ENCODE measurements at places on chromosomes 7 and 10.

DNA sequence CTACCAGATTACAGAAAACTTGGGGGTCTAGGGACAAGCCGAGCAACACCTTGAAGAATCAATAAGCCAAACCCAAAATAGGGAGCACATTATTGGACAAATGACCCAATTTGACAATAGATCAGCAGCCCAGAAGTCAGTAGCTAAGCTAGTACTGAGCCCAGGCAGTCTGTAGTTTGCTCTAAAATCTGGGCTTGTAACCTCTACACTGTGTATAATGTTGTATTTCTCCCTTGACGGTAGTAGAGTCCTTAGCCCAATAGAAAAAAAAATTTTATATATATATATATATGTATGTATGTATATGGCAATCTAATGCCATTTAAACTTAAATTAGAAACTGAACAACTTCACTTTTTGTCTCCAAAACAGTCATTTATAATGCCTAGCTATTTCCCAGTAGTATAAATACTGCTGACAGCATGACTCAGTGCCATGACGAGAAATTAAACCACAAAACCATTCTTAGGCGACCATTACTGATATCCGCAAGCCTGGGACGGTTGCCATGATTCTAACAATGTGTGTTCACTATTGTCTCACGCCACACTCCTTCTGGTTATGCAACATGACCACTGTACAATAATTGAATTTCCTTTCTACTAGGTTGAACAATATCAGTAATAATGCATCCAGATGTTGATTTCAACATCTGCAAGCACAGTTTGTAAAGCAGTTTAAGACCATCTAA lies 110.5 kb downstream of the IPMK start:
- no peak for DNase-seq

DNA sequence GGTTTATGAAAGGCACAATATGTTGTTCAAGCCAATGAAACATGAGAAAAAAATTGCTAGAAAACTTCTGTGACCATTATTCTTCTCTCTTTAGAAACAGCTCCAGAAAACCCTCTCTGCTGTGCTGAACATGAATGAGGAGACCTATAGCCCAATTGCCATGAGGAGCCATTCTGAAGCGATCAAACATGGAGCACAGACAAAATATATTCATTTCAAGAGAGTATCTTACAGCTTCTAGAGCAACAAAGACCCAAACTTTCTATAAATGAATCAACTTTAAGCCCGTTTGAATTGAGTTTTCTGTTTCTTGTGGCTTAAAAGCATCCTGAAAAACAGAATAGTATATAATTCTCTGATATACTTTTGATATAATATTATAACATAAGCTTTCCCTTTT lies 83.4 kb upstream of the UCN3 start:
- DNase-seq, result no peak

GRCh38 chr10:87661861-87662785 lies 2.4 kb downstream of the PAPSS2 start:
- no peak for DNase-seq

DNA sequence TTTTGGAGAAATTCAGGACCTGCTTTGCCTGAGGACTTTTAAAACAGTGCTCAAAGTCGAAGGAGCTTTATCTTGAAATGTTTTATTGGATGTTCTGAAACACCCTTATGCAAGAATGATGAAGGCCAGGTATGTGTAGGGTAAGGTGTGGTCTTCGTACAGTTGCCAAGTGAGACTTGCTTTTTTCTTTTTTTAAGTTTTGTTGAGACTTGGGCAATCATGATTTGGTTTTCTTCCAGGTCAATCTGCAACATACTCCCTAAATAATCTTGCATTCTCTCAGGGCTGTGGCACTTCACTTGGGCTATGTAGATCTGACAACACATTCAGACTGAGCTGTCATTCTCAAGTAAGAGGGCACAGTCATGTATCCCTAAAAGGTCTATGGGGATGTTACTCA lies 75.0 kb downstream of the GATA3 start:
- no peak for DNase-seq

DNA sequence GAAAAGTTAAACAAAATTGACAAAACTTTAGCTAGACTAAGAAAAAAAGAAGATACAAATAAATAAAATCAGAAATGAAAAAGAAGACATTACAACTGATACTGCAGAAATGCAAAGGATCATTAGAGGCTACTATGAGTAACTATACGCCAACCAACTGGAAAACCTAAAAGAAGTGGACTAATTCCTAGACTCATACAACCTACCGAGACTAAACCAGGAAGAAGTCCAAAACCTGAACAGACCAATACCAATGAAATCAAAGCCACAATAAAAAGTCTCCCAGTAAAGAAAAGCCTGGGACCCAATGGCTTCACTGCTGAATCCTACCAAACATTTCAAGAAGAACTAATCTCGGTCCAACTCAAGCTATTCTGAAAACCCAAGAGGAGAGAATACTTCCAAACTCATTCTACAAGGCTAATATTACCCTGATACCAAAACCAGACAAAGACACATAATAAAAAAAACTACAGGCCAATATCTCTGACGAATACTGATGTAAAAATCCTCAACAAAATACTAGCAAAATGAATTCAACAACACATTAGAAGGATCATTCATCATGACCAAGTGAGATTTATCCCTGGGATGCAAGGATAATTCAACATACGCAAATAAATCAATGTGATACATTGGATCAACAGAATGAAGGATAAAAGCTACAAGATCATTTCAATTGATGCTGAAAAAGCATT lies 20.3 kb downstream of the ELAPOR2 start:
- no peak for DNase-seq

All from activated T-cell treated with anti-CD3 and anti-CD28 coated beads, Interleukin-2, amount 50 U/mL, for 4 hours (primary cell).